ENCODE measurements at places on chromosomes 1 and 21.

GRCh38 chr1:18868801-18869424, 9.5 kb upstream of the TAS1R2 start:
- no peak for DNase-seq

- DNase-seq, result no peak
Observed at GRCh38 chr1:67767103-67767782, 66.0 kb downstream of the GNG12 start.

DNA sequence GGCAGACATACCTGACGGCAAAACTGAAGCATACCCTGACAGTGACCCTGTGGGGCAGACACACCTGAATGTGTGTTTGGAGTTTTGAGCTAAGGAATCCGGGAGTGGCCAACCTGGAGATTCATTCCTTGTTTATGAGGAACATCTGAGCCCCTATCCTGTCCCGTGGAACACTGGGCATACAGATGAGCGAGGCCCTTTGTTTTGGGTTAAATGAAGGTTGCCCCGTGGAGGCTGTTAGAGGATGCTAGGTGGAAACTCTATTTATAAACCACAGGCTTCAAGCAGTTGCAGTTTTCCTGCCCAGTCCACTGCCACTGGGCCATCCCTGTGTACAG, 18.1 kb downstream of the GALNT2 start:
- no peak for DNase-seq

DNA sequence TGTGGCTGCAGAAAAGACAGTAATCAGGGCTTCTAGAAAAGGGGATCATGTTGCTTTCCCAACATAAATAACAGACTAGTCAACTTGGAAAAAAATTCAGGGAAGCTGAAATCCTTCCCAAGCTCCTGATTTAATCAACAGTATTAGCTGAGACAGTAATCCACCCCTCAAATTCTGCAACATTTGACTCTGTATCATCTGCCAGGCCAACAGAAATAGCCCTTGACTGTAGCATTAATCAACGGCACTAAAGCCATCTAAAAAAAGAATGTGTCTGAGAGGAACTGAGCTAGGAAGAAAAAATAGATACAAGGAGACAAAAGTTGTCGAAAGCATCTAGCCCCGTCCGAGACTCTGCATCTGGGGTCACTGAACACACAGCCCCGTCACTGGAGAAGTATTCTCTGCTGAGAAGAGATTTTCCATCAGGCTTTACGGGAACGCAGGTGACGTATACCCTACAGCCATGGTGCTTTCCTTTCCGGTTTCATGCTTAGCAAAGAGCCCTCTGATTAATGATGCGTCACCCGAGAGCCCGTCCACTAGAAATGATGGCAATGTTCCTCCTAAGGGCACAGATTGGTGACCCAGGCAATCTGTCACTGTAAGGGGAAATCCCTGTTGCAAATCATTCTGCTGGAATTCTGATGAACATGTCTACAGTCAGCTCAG, 42.1 kb upstream of the TP53BP2 start:
- DNase-seq, result no peak

DNA sequence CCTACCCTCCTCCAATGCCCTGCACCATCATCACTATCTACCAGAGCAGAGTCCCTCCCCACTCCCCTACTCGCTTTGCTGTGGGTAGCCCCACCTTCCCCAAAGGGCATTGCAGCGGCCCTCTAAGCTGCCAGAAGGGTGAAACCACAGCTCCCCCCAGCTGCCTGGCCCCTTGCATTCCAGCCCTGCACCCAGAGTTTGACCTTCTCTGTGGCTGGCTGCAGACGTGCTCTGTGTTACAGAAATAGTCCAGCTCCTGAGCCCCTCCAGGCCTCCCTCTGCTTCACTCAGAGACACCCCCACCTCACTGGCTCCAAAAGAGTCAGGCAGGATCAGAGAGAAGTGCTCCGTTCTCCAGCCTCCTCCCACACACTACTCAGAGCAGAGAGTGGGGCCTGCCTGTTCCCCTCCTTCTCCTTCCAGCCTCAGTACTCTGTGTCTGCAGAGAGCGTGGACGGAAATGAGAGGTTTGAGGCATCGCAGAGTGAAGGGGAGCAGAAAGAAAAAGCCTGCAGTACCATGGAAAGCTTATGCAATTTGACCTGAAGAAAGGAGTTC, 63.2 kb downstream of the PLEKHA6 start:
- no peak for DNase-seq

GRCh38 chr1:30968220-30968971, 59.8 kb upstream of the SDC3 start:
- DNase-seq, result no peak

GRCh38 chr1:163071405-163072255, 2.5 kb downstream of the RGS4 start:
- DNase-seq, result peak; percentile 6

- no peak for DNase-seq
Observed at GRCh38 chr1:93805027-93805610, 73.9 kb downstream of the DNTTIP2 start.

GRCh38 chr1:118262865-118263264, 77.8 kb upstream of the SPAG17 start:
- no peak for DNase-seq

GRCh38 chr1:63640633-63641567, 47.7 kb downstream of the PGM1 start:
- no peak for DNase-seq

DNA sequence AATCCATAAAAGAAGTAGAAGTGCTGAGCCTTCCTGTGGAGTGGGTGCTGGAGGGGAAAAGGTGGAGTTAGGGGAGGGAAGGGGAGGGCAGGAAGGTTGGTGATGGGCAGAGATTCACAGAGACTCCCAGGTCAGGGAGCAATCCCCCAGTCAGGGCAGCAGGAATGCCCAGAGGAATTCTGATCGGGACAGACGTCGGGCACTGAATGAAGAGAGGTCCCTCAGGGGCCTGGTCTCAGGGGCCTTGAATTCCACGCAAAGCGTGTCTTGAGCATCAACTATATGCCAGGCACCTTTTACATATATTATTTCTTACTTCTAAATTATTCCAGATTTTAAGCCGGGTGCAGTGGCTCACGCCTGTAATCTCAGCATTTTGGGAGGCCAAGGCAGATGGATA, 7.2 kb upstream of the PADI1 start:
- DNase-seq, result no peak

DNA sequence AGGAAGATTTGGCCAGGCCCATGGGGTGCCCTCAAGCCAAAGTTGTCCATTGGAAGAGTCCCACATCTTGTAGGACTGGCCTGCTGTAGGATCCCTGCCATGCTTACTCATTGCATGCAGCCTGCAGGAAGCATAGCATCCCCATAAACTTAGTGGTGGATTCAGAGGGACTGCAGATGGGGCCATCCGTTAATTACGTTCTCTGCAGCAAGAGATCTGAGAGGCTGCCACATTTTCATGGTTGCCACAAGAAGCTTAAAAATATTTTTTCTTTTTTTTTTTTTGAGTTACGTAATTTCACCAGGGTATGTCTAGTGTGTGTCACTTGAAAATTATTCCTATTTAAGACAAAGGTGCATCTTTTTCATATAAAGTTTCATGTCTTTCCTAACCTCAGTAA, 329.7 kb upstream of the USP24 start:
- DNase-seq, result no peak

DNA sequence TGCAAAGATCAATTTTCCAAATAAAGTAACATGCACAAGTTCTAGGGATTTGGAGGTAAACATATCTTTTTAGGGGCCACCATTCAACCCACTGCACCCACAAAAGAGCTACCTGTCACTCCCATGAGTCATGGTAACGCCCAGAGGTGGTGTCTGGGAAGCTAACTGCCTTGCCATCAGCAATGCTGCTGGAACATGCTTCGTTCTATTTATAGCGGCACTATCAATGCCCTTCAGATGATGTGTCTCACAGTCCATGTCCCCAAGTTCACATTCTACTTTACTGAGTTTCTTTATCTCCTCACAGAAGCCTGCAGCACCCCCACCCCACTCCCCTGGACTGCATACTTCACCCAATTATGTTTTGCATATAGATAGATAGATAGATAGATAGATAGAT, 95.4 kb downstream of the LPAR3 start:
- DNase-seq, result no peak

DNA sequence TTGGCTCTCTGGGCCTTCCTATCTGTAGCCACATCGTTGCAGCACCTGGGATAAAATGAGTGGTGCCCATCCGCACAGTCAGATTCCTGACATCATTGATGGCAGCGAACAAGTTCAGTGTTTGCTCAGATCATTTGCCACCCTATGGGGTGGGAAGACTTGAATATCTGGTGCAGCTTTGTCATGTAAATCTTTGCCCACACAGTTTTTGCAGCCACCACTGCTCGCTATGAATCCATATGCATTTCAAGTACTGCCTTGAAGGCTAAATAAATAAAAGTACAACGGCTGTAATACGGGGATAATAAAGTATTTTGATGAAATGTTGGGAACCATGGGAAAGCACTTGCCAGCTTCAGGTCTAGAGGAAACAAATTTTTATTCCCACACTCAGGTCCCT, 56.3 kb upstream of the COA6 start:
- no peak for DNase-seq

DNA sequence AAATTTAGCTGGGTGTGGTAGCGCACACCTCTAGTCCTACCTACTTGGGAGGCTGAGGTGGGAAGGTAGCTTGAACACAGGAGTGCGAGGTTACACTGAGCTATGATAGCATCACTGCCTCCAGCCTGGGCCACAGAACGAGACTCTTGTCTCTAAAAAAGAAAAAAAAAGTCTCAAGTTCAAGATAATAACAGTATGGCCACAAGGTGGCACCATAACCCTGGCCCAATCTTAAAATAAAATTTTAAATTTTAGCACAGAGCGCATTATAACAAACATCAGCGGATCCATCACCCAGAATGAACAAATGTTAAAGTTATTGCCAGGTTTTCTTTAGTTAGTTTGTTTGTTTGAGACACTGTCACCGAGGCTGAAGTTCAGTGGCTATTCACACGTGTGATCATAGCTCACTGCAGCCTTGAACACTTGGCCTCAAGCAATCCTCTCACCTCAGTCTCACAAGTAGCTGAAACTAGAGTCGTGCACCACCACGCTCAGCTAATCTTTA, 2.9 kb upstream of the HTR6 start:
- no peak for DNase-seq

GRCh38 chr1:104291156-104291555, 541.5 kb downstream of the AMY1C start:
- DNase-seq, result no peak

DNA sequence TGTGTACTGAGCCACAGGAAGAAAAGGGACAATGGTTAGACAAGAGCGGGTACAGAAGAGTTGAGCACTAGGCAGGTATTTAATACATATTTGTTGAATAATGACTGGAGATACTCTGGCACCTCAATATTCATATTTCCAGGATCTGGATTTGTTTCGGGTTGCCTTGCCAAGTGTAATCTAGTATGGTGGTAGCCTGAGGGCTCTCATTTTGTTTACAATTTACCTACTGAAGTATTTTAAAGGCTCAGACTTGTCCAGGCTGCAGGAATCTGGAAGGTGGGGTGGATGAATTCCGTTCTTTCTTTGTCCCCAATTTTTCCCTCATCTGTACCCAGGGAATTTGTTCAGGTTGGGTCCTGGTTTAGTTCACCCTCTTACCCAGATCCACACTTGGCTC, 95.0 kb downstream of the CACHD1 start:
- no peak for DNase-seq

DNA sequence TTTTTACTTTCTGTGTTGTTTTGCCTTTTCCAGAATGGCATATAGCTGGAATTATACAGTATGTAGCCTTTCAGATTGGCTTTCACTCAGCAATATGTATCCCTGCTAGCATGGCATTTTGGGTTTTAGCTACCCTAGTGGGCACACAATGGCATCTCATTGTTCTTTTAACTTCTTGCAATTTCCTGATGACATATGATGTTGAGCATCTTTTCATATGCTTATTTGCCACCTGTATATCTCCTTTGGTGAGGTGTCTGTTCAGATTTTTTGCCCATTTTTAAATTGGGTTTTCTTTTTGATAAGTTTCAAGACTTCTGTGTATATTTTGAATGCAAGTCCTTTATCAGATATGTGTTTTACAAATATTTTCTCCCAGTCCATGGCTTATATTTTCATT, 14.0 kb downstream of the TSEN15 start:
- DNase-seq, result no peak

- no peak for DNase-seq
Observed at GRCh38 chr1:208182880-208183645, 61.1 kb downstream of the PLXNA2 start.

GRCh38 chr1:222390181-222390580, 157.7 kb downstream of the HHIPL2 start:
- DNase-seq, result no peak

DNA sequence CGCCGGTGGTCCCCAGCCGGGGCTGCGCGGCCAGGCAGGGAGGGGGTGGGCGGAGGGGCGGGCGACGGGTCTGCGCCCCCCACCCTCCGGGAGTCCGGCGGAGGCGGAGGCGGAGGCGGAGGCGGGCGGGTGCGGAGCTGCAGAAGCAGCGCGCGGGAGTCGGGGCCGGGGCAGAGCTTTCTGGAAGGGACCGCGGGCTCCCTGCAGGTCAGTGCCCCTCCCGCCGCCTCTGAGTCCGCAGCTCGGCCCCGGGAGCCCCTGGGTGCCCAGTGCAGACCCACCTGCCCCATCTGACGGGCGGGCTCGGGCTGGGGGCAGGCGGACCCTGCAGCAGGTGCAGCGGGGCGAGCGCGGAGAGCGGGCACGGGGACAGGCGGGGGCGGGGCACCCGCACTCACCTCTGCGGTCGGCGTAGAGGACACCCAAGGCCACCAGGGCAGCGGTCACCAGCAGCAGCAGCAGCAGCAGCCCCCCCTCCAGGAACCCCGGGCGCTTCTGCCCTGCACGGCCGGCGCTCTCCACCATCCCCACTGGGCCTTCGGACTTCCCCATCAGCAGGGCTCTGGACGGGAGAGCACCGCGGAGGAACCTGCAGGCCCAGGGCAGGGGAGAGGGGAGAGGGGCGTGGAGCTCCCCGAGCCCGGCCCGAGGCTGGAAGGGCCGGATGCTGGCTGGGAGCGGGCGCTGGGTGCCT, 3.7 kb downstream of the MMEL1 start:
- no peak for DNase-seq

DNA sequence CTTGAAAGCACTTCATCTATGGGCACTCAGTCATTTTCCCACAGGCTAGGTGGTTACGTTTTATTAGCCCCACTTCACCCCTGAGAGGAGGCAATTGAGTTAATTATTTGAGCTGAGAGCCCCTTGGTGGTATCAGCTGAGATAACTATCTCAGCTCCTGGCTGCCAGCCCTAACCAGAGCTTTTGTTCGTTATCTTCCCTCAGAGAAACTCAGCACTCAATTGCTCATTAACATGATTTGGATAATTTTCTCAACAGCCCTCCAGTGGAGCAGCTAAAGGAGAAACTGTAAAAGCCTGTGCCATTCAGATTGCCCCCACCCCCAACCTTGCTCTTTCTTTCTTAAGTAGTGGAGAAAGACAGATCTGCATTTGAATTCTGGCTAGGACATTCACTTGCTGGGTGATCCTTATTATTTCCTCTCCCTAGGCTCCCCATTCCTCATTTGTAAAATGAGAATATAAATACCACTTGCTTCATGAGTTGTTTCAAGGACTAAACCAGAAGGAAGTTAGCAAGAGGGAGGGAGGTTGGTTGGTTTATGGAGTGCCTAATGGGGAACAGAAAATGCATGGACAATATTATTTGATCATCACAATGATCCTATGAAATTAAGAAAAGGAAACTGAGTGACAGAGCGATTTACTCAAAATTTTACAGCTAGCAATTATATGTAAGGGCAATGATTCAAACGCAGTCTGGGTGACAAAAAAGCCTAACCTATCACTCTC, 218.7 kb upstream of the FGGY start:
- DNase-seq, result no peak

- no peak for DNase-seq
Observed at GRCh38 chr1:225250432-225250831, 177.4 kb downstream of the LBR start.

All from GM12892 (cell line).